ENCODE measurements at places on chromosomes 2 and 18.

DNA sequence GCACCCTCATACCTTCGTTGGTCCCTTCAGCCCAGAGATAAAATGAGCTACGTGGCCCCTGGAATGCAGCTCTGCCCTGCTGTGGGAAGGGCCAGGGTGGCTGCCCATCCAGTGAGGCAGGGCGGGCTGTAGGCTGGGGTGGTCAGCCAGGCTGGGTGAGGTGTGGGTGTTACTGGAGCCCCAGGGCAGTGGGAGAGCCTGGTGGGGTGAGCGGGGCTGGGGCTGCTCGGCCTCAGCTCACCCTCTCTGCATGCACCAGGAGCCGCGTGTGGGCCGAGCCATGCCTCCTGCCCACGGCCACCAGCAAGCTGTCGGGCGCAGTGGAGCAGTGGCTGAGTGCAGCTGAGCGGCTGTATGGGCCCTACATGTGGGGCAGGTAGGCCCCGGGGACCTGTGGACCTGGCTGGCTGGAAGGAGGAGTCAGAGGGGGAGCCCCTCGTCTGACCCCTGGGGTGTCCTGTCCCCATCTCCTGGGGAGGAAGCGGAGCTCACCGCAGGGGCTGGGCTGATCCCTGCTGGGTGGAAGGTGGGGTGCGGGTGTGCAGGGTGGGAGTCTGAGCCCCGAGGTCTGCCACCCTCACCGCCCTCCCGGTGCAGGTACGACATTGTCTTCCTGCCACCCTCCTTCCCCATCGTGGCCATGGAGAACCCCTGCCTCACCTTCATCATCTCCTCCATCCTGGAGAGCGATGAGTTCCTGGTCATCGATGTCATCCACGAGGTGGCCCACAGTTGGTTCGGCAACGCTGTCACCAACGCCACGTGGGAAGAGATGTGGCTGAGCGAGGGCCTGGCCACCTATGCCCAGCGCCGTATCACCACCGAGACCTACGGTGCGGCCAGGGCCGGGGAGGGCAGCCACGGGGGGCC, 5.5 kb downstream of the RNPEPL1 start:
- peaks cover 8% of the 10 kb centered on the region for H3K27me3 ChIP-seq
- H3K4me1 ChIP-seq = peaks cover 2% of the 10 kb centered on the region
- no peak overlapping the region for H3K27ac ChIP-seq
- no peaks in the 10 kb centered on the region for H3K36me3 ChIP-seq

GRCh38 chr2:67977464-67977863, 85.3 kb downstream of the C1D start:
- no peak overlapping the region for H3K27ac ChIP-seq
- peaks cover 3% of the 10 kb centered on the region for H3K36me3 ChIP-seq
- DNase-seq = no peak
- no peak overlapping the region for H3K4me3 ChIP-seq

DNA sequence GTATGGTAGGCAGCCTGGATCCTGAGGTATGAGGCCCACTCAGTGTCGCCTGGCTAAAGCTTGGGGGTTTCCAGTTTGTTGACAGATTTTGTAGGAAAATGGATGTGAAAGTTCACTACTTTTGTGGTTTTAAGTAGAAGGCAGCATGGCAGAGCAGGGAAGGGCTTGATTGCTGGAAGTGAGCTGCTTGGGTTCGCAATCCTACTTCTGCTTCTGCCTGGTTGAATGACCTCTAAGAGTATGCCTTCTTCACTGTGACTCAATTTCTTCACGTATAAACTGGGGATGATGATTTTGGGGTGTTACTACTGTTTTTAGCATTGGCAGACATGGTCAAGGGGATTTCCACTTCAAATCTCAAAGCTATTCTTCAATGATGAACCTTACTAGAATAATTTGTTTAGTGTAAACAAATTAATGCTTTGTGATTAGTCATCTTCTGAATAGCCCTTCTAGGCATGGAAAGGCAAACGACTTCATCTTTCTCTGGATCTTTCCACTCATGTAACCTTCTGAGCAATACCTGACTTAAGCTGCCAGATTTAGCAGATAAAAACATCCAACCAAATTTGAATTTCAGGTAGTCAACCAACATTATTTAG, 13.2 kb downstream of the BMP10 start:
- H3K27ac ChIP-seq = no peak overlapping the region
- H3K36me3 ChIP-seq = no peaks in the 10 kb centered on the region
- no peaks in the 10 kb centered on the region for H3K27me3 ChIP-seq
- H3K4me3 ChIP-seq = no peak overlapping the region

DNA sequence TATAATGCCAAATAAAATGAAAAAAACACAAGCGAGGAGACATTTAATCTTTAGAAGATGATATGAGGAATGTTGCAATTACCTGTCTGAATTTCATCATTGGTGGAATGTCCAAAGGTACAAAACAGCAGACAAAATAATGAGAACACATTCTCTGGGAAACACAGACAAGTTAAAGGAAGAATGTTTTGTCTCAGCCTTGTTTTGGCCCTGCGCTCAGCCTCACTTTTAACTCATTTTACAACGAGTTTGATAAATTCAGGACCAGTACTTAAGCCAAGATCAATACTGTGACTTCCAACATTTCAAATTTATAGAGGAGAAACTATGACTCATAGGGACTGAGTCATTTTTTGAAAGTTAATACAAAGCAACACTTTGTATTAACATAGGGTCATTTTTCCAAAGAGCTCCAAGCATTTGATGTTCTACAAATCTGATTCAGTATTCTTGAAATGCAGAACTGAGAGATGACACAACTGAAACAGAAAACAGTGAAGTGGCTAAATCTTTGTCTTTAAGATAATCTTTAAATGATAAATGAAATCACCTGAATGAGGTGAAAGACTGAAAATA, 833.2 kb upstream of the CHAC2 start:
- no peak overlapping the region for H3K4me3 ChIP-seq
- no peak overlapping the region for H3K27ac ChIP-seq
- H3K4me1 ChIP-seq = no peaks in the 10 kb centered on the region
- H3K36me3 ChIP-seq = peaks cover 14% of the 10 kb centered on the region
- H3K27me3 ChIP-seq = no peaks in the 10 kb centered on the region

- no peak overlapping the region for H3K27ac ChIP-seq
- no peaks in the 10 kb centered on the region for H3K4me1 ChIP-seq
- no peak for DNase-seq
- H3K4me3 ChIP-seq = no peak overlapping the region
These were observed 325.4 kb downstream of the ZNF804A start for GRCh38 chr2:184923751-184924150.

DNA sequence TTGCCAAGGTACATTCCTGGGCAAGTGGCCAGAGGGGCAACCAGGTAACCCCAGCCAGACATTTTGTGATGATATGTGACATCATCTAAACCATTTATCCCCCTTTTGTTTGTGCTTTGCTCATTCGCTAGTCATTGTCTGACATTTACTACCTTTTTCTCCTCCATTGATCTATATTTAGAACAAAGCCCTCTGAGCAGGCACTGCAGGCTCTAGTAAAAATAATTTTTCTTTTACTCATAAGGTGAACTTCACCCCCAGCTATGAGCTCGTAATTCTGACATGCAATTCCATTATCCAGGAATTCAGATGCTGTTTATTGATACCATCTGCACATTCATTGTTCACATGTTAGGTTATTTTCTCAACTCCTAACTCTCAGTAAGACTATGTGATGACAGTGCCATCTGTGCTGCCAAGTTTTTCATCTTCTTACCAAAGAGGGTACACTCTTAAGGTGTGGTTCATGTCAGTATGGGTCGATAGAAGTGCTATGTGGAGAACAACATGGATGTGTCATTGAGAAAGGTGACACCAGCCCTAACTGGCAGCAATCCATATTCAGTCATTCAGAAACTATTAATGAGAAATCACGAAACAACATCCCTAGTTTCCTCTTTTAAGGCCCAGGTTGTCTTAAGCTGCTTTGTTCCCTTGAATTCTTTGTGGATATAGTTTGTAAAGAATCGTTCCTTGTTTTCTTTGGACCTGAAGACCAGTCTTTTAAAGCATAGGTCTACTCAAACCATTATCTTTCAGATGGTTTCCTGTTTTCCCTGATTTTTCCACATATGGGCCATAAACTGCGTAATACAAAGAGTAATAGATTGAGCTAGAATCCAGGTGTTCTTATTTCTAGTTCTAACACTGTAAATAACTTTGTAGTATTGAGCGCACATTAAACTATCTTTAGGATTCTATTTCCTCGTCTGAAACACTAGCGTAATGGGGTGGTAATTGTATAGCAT, 978.1 kb upstream of the CDH2 start:
- H3K36me3 ChIP-seq = no peaks in the 10 kb centered on the region
- H3K4me3 ChIP-seq = no peak overlapping the region
- peaks cover 3% of the 10 kb centered on the region for H3K4me1 ChIP-seq
- H3K27ac ChIP-seq = no peak overlapping the region
- DNase-seq = no peak
- no peaks in the 10 kb centered on the region for H3K27me3 ChIP-seq

GRCh38 chr18:72847771-72848170, 20.0 kb downstream of the NETO1 start:
- no peak for DNase-seq
- peaks cover 8% of the 10 kb centered on the region for H3K4me1 ChIP-seq
- no peak overlapping the region for H3K4me3 ChIP-seq
- peaks cover 18% of the 10 kb centered on the region for H3K36me3 ChIP-seq

DNA sequence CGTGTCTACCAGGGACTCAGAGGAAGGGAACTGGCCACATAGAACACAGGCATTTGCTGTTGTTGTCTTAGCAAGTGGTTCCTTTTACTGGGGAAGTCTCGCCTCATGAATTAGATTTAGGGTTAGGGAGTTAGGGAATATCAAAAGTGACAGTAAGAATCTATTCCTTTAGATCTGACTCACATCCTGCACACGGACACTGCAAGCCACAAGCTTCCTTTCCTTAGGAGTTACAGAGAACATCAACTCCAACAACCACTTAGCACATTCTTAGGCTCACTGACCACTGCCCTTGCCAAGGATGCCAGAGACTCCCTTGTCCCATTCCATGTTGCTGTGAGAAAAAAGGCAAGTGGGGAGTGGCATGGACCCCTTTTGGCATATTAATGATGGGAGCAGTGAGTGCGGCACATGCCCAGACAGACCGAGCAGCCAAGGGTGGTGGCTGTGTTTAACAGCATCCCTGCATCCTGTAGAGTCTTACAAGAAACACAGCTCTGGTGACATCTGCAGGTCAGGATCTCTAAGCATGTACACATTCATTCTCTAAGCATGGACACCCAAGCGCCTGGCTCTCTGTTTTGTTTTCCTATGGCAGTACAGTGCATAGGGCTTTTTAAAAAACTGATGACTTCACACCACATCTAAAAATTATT, 745.6 kb upstream of the RAB6C start:
- no peak overlapping the region for H3K4me3 ChIP-seq
- 0 out of 2 replicates have a peak, but pooled peaks cover 4% of the 10 kb centered on the region for H3K36me3 ChIP-seq
- DNase-seq = no peak

DNA sequence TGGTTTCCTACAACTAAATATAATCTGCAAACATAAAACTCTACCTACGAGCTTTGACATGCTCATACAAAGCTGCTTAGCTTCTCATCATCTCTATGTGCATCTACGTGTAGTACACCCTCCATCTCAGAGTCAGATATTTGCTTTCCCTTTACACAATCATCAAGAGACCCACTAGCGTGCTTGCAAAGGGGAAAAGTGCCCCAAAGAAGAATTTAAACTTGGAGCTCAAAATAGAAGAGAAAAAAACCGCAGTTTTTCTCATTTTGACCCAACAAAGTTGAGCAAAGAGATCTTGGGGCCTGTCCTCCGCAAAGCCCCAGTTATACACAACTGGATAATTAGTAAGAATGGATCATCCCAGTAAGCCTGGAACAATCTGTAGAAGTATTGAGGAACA, 104.1 kb downstream of the PAX3 start:
- H3K4me3 ChIP-seq = no peak overlapping the region
- DNase-seq = no peak
- H3K27ac ChIP-seq = no peak overlapping the region
- no peaks in the 10 kb centered on the region for H3K4me1 ChIP-seq
- no peaks in the 10 kb centered on the region for H3K27me3 ChIP-seq
- H3K36me3 ChIP-seq = no peaks in the 10 kb centered on the region

- H3K4me1 ChIP-seq = no peaks in the 10 kb centered on the region
- no peak overlapping the region for H3K4me3 ChIP-seq
- no peaks in the 10 kb centered on the region for H3K27me3 ChIP-seq
- no peak overlapping the region for H3K27ac ChIP-seq
- no peak for DNase-seq
These were observed 31.2 kb upstream of the STAT1 start for GRCh38 chr2:191045141-191045540.

DNA sequence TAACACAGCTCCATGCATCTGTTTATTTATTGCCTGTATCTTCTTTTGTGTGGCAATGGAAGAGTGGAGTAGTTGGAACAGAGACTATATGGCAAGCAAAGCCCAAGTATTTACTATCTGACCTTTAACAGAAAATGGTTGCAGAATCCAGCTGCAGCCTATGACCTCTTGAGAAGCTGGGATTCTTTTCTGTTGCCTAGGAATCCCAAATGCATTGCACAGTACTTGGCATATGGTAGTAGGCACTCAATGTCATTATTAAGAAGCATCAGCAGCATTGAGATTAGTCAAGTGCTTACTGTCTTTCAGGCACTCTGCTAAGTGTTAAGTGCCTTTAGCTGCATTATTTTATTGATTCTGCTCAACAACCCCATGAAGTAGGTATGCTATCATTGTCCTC, 331.6 kb downstream of the CCDC85A start:
- H3K27me3 ChIP-seq = no peaks in the 10 kb centered on the region
- DNase-seq = no peak
- peaks cover 2% of the 10 kb centered on the region for H3K36me3 ChIP-seq
- H3K4me3 ChIP-seq = no peak overlapping the region
- no peaks in the 10 kb centered on the region for H3K4me1 ChIP-seq

GRCh38 chr2:118177884-118178283, 89.6 kb downstream of the INSIG2 start:
- no peak overlapping the region for H3K27ac ChIP-seq
- H3K27me3 ChIP-seq = no peaks in the 10 kb centered on the region
- H3K36me3 ChIP-seq = no peaks in the 10 kb centered on the region

GRCh38 chr2:5035057-5035488, 657.1 kb upstream of the SOX11 start:
- no peak overlapping the region for H3K27ac ChIP-seq
- no peaks in the 10 kb centered on the region for H3K27me3 ChIP-seq
- no peaks in the 10 kb centered on the region for H3K36me3 ChIP-seq
- H3K4me3 ChIP-seq = no peak overlapping the region

DNA sequence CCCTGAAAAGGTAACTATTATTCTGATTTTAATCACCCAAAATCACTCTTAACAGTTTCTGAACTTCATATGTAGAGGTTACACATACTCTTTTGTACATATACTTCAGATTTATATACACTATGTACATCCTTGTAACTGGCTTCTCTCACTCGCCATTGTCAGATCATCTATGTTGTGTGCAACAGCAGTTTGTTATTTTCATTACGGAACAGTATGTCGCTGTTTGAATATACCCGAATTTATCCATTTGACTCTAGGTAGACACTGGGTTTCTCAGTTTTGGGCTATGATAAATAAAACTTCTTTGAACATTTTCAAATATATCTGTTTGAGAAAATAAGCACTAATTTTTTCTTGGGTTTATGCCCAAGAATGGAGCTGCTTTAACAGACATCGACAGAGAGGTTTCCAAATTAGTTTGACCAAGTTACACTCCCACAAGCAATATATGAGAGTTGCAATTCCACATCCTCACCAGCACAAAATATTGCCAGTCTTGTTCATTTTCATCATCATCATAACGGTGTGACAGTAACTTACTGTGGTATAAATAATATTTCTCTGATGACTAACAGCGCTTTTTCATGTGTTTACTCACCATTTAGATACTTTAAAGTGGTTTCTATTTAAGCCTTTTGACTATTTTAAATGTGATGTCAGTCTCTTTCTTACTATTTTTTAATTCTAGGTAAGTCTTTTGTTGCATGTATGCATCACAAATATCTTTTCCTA, 80.9 kb downstream of the SMC6 start:
- peaks cover 51% of the 10 kb centered on the region for H3K36me3 ChIP-seq
- DNase-seq = no peak
